Gastroesophageal sphincter (tissue), 4 donors: ENCODE measurements at places on chromosomes 6 and 20.
A peak's percentile ranks its signal among the peaks of the same experiment; 100 is the strongest.

GRCh38 chr20:23631981-23632710, 5.6 kb downstream of the CST3 start:
- ATAC-seq, result no peak

GRCh38 chr6:35044145-35044745, 96.9 kb downstream of the TCP11 start:
- ATAC-seq, result peak; percentile 33

DNA sequence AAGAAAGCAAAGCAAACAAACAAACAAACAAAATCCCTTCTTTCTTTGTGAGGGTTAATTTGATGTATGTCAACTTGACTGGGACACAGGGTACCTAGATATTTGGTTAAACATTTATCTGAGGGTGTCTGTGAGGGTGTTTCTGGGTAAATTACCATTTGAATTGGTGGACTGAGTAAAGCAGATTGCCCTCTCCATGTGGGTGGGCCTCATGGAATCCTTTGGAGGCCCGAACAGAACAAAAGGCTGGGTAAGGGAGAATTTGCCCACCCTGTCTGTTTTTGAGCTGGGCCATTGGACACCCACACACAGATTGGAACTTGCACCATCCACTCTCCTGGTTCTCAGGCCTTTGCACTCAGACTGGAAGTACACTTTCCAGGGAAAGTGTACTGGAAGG, 628.8 kb upstream of the CITED2 start:
- ATAC-seq, result no peak

GRCh38 chr6:138377042-138377441, 663 bp upstream of the SMIM28 start:
- ATAC-seq, result no peak

- no peak for ATAC-seq
These were observed 17.9 kb downstream of the PERP start for GRCh38 chr6:138089325-138089724.

GRCh38 chr6:53090576-53090975, 25.4 kb downstream of the FBXO9 start:
- no peak for ATAC-seq

DNA sequence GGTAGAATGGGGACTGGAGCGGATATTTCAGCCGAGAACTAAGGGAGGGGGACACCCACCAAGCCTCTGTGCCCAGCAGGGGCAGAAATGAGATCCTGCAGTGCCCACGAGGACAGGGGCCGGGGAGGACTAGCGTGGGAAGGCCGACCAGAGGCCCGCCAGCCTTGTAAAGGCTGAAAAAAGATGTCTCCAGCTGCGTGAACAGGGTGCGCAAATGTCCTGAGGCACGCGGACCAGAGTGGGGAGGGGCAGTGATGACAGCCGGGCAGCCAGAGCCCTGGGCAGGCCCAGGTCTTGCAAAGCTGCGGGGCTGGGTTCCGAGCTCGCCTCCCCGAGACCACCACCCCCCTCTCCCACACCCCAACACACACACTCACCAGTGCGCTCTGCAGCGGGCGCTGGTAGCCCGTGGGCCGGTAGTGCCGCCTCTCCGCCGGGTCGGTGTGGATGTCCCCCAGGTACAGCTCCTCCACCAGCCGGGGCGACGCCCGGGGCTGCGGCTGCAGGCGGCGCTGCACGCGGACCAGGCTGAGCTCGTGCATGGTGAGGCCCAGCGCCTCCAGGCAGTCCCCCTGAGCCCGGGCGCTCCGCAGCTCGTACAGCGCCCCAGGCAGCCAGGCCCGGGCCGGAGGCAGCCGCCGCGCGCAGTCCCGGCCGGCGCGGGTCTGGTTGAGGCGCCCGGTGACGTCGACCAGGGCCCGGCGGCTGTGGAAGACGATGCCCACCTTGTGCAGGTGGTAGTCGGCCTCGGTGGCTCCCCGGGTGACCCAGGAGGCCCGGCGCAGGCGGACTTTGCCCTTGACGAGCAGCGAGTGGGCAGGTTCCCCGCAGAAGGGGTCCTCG, 48.2 kb downstream of the APCDD1L start:
- no peak for ATAC-seq

GRCh38 chr6:161029195-161029809, 37.7 kb downstream of the MAP3K4 start:
- ATAC-seq, result no peak

- ATAC-seq, result no peak
These were observed 164.3 kb upstream of the RREB1 start for GRCh38 chr6:6943421-6943820.

DNA sequence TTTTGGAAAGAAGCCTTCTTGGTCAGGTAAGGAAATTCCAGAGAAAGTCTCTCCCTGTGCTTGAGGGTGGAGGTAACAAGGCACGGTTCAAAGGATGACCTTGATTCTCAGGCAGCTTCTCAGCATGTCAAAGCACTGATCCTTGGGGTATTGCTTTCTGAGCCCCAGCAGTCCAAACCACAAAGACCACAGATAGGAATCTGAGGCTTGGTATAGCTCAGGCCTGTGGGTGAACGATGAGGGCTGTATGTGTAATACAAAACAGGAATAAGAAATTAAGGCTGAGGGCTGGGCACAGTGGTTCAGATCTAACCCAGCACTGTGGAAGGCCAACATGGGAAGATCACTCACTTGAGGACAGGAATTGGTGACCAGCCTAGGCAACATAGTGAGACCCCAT, 70.2 kb upstream of the SLC22A1 start:
- no peak for ATAC-seq

DNA sequence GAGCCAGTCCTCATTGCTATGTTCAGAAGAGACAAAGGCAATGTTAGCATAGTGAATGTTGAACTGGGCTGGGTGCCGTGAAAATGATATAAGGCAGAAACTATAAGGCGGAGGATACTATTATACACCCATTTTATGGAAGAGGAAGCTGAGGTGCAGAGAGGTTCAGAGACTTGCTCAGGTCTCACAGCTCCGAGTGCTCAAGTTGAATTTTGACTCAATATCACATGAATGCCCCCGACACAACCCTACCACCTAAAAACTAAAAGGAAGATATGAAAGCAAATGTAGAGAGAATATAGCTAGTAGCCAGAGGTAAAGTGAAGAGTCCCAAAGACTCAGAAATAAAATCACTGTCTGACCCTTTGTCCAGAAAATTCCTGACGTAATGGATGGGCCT, 56.7 kb downstream of the PPP1R16B start:
- ATAC-seq, result no peak

DNA sequence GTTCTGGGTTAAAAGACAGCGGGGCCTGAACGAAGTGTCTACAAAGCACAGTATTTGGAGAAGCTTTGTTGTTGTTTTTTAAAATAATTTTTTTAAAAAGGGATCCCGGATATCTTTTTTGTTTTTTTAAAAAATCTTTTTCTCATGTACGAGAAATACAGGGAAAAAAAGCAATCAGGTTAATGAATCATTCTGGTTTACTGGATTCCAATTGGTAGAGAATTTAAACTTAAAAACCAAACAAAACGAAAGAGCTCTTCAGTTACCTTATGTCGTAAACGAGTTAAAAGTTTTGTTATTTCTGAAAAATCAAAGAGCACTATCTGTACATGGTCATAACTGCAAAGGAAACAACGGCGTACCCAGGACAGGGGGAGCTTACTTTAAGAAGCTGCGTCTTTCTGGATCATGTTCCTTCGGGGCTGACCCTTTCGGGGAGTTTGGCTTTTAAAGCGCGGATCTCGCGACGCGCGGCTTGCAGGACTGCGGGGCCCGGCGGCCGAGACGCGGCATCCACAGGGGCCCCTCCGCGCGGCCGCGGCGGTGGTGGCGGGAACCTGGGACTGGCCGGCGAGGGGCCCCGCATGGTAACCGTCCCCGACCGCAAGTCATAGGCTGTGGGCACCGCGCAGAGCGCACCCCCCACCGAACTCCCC, 927 bp downstream of the IL20RA start:
- ATAC-seq, result peak; percentile 72

DNA sequence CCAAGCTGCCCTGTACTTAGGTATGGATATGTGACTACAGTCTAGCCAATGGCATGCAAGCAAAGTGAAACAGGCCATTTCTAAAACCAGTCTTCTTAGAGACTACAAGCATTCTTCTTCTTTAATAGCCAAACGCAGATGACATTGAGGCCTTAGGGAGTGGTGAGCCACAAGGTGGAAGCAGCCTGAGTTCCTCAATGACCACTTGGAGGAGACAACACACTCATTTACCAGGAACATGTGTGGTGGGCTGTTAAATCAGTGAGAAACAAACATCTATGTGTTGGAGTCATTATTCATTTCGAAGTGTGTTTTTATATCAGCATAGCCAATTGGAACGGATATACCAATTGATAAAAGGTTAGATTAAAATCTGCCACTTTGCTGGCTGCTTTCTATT, 122.0 kb downstream of the GFRAL start:
- no peak for ATAC-seq

GRCh38 chr6:138569970-138570724, 70.9 kb upstream of the NHSL1 start:
- no peak for ATAC-seq

GRCh38 chr6:169302716-169303115, 49.1 kb upstream of the THBS2 start:
- ATAC-seq, result no peak

GRCh38 chr6:25635886-25636317, 16.1 kb upstream of the SCGN start:
- ATAC-seq, result no peak

DNA sequence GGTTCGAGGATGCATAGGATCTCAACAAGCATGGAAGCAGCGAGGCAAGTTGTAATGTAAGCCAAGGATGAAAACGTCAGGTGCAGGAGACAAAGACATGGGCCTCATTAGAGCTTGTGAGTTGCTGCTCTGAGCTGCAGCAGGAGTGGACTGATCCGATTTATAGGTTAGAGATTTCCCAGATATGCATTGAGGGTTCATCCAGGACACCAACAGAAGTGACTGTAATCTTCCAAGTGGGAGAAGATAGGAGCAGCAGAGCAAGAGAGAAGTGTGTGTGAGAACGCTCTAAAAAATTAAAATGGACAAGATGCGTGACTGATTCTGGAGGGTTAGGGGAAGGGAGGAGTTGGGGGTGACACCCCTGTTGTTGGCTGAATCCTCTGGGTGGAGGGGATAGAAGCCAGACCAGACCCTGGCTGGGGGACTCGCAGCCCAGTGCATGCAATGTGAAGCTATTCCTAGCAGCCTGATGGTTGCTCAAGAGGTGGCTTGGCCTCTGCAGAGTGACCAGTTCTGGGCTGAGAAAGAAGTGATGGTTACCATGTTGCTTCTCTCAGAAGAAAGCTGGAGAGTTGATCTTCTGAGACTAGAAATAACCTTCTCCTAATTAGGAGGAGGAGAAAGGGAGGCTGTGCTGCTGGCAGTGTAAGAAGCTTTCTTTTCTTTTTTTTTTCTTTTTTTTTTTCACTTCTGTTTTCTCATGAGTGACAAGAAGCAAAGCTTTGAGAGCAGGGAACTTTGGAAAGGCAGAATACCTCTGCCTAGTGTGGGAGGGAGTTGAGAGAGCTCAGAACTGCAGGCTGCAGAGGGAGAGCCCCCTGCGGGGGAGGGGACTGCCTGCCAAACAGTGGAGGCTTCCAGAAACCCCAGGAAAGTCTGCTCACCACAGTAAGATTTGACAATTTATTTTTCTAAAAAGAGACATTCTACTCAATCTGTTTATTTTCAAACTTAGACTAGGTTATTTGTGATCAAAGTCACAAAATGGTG, 116.9 kb downstream of the SLX4IP start:
- ATAC-seq, result no peak

GRCh38 chr6:149014631-149015534, 268.1 kb downstream of the UST start:
- ATAC-seq, result no peak

DNA sequence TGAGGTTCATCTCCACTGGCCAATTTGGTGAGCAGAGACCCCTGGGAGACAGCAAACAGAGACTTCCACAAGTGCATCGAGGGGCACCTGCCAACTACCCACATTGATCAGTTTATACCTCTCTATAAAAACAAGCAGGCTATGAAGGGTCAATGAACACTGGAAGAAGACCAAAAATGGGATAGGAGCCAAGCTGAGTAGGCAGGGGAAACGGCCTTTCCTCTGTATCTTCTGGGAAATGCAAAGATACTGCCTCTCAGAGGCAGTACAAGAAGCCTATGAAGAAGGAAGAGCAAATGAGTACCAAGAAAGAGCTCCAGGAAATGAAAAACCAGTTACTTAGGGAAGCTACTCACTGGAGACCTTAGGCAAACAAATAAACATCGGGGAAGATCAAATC, 247.7 kb downstream of the GMDS start:
- no peak for ATAC-seq

DNA sequence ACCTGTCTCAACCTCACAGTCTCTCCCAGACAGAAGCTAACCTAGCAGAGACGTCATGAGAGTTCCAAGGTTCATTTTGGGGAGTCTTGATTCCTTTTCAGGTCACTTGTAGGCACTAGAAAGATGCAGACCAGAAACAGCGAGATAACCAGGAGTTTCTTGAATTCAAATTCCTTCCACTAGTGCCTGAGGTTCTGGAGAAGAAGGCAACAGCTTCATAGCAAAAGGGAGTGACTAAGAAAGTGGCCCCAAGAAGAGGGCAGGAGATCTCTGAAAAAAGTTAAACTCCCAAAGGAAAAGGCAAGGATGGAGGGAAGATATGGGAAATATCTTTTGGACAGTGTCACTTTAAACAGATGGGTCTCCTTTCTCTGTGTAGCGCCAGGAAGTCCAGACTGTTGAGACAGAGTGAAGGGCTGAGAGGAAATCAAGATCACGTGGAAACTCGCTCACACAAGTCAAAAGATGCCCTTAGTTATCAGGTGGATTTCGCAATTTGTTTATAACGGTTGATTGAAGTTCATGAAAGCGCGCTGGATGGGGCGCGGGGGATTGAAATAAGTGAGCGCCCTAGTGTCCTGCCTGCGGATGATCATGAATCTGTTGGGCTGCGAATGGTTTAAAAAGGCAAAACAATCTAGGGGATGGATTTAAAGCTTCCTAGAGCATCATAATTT, 4.8 kb upstream of the PRSS16 start:
- ATAC-seq, result no peak

DNA sequence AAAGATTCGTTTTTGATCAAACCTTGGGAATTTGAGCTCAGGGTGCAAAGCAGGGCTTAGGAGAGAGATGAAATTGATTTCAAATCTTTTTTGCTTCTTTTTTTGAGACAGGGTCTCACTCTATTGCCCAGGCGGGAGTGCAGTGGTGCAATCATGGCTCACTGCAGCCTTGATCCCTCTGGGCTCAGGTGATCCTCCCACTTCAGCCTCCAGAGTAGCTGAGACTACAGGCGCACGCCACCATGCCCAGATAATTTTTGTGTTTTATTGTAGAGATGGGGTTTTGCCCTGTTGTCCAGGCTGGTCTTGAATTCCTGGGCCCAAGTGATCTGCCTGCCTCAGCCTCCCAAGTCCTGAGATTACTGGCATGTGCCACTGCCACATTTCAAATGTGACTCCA, 58.7 kb downstream of the DOK5 start:
- no peak for ATAC-seq

- ATAC-seq, result no peak
These were observed 72.2 kb downstream of the SCAF8 start for GRCh38 chr6:154805288-154805911.
